ENCODE measurements at places on chromosomes 2 and 18. TPM values are rescaled to one million over a fixed set of nuclear protein-coding genes. Genes with fewer than 3 reads are reported as not detected.

DNA sequence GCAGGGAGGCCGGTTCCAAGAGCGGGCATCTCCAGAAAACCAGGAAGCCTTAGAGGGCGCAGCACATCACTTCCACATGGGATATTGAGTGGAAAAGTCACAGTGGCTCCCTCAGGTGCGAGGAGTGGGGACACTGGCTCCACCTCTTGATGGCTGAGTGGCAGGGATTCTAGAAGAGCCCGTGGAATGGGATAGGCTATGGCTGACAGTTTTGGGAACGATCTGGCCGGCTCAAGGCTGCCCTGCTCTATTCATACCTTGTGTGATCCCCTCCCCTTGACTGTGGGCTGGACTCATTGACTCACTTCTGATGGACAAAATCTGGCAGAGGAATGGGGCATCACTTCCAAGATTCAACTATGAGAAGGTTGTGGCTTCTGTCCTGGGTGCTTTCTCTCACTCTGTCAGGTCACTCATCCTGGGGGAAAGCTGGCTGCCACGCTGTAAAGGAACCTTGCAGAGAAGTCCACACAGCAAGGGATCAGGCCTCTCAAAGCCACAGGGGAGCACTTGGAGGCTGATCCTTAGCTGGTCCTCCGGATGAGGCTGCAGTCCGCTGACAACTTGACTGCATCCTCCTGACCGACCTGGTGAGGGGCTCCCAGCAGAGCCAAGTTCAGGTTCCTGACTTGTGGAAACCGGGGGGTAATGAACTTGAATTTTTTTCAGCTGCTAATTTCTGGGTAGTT lies 46.7 kb upstream of the HS6ST1 start:
- H3K4me3 ChIP-seq: no peak overlapping the region
- DNase-seq: no peak
- H3K4me1 ChIP-seq: no peaks in the 10 kb centered on the region
- no peaks in the 10 kb centered on the region for H3K27me3 ChIP-seq

- H3K27ac ChIP-seq: no peak overlapping the region
- peaks cover 6% of the 10 kb centered on the region for H3K4me1 ChIP-seq
- H3K36me3 ChIP-seq: no peaks in the 10 kb centered on the region
- DNase-seq: no peak
- H3K27me3 ChIP-seq: peaks cover 20% of the 10 kb centered on the region
- H3K4me3 ChIP-seq: no peak overlapping the region
These were observed 97.5 kb downstream of the SH3YL1 start for GRCh38 chr2:166381-166780.

DNA sequence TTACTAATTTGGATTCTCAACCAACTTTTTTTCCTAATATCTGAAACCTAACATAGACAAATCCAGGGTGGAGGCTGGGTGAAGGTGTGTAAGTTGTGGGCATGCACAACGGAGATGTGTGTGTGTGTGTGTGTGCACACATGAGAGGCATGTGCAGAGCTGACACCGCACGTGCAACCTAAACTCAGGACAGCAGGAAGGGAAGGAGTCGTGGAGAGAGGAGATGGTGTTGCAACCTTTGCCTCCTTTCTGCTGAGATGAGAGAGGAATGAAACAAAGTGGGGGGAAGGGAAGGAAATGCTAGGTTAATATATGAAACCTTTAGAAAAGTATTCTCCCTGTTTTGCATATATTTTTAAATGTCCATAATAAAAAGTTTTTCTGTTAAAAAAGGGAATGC lies 64.7 kb downstream of the KCTD1 start:
- H3K27me3 ChIP-seq: no peaks in the 10 kb centered on the region
- no peaks in the 10 kb centered on the region for H3K36me3 ChIP-seq
- no peak overlapping the region for H3K27ac ChIP-seq
- no peak for DNase-seq
- H3K4me1 ChIP-seq: no peaks in the 10 kb centered on the region

CNTNAP5 gene
- total RNA-seq: not detected

HNMT gene
- total RNA-seq: not detected

- no peaks in the 10 kb centered on the region for H3K4me1 ChIP-seq
- H3K36me3 ChIP-seq: no peaks in the 10 kb centered on the region
- H3K27me3 ChIP-seq: peaks cover 11% of the 10 kb centered on the region
- no peak overlapping the region for H3K4me3 ChIP-seq
- H3K27ac ChIP-seq: no peak overlapping the region
- no peak for DNase-seq
These were observed 11.1 kb upstream of the EVA1A start for GRCh38 chr2:75571730-75572430.

- no peak for DNase-seq
- no peaks in the 10 kb centered on the region for H3K27me3 ChIP-seq
- H3K4me1 ChIP-seq: peaks cover 40% of the 10 kb centered on the region
- H3K27ac ChIP-seq: no peak overlapping the region
These were observed 2.1 kb upstream of the RTN4 start for GRCh38 chr2:55052129-55053061.

DNA sequence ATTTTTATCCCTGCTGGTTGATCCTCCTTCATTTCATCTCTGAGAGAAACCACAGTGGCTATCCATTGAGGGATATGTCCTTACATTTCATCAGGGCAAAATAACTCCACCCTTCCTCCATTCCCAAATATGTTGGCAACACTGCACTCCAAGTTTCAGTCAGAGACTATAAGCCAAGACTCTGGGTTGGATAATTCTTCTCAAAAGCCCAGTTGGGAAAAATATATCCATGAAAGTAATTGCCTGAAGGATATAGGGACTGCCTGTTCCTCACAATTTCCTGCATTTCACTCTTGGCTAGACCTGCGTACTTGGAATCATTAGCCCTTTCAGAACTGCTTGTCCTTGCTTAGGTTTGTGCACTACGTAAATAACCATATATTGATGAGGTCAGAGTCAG lies 27.9 kb upstream of the EPB41L3 start:
- no peaks in the 10 kb centered on the region for H3K27me3 ChIP-seq
- DNase-seq: no peak
- H3K27ac ChIP-seq: no peak overlapping the region
- H3K4me1 ChIP-seq: no peaks in the 10 kb centered on the region

- H3K4me1 ChIP-seq: peaks cover 22% of the 10 kb centered on the region
- H3K36me3 ChIP-seq: peaks cover 7% of the 10 kb centered on the region
- no peak for DNase-seq
- H3K4me3 ChIP-seq: no peak overlapping the region
- H3K27me3 ChIP-seq: no peaks in the 10 kb centered on the region
These were observed 5.0 kb downstream of the RBKS start for GRCh38 chr2:27885234-27885633.

- no peak for DNase-seq
- peaks cover 19% of the 10 kb centered on the region for H3K4me1 ChIP-seq
- H3K4me3 ChIP-seq: peak overlapping the region; percentile 59
- no peak overlapping the region for H3K27ac ChIP-seq
These were observed 9.2 kb upstream of the SP9 start for GRCh38 chr2:174325373-174326160.

DNA sequence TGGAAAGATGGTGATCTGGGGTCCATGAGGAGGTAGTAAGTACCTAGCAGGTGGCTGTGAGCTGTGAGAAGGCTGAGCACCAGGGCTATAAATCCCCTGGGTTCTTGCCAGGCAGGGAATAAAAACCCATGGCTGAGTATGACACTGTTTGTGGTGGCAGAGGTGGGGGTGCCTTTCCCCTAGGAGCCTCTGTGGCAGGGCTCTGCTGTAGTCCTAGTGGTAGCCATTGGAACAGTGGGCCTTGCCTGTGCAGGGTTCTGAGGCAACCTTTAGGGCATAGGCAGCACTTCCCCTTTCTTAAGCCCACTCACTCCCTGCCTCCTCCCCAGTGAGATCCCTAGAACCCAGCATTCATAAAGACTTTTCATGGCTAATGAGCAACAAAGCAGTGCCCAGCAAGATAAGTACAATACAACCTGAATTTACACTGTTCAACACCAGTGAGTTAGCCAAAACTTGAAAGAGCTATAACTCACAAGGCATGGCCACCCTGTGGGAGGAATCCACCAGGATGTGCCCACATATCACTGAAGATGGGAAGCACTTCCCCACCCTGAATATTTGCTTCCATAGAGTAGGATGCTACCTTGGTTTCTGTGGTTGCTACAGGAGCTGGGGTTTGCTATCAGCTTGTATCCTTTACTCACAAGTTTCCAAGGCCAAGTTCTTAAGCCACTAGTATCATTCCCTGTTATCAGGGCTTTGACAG lies 100.9 kb upstream of the NEUROD1 start:
- H3K4me1 ChIP-seq: peaks cover 7% of the 10 kb centered on the region
- DNase-seq: no peak
- peaks cover 3% of the 10 kb centered on the region for H3K27me3 ChIP-seq
- H3K27ac ChIP-seq: no peak overlapping the region
- H3K4me3 ChIP-seq: no peak overlapping the region

C1GALT1C1L gene
- not detected for total RNA-seq

GRCh38 chr2:150426315-150426714 lies 61.2 kb downstream of the RND3 start:
- DNase-seq: no peak
- no peaks in the 10 kb centered on the region for H3K4me1 ChIP-seq
- H3K27ac ChIP-seq: no peak overlapping the region
- no peaks in the 10 kb centered on the region for H3K27me3 ChIP-seq
- no peaks in the 10 kb centered on the region for H3K36me3 ChIP-seq
- H3K4me3 ChIP-seq: no peak overlapping the region

DNA sequence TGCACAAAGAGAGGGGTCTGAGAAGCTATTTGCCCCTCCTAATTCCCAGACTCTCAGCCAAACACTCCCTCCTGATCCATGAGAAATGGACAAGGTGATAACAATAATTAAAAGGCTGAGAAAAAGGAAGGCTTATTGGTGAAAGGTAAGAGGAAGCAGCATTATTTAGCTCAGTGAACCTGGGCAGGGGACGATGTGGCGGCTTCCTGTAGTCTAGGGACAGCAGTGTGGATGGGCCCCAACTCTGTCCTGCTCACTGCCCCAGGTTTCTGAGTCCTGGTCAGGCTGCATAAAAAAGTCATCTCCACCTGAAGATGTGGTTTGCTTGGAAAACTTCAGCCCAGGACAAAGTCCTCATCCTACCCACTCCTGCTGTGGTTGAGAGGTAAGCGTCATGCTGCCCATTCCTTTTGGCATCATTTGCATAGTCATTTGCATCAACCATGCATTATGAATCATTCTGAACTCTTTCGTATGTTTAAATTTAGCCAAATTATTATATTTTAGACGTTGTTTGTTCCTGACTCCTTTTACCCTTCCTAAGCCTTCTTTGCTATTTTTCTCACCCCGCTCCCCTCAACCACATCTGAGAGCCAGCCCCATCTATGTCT lies 126.8 kb downstream of the CLIP4 start:
- H3K4me1 ChIP-seq: no peaks in the 10 kb centered on the region
- DNase-seq: no peak
- H3K27ac ChIP-seq: no peak overlapping the region
- peaks cover 5% of the 10 kb centered on the region for H3K27me3 ChIP-seq

DNA sequence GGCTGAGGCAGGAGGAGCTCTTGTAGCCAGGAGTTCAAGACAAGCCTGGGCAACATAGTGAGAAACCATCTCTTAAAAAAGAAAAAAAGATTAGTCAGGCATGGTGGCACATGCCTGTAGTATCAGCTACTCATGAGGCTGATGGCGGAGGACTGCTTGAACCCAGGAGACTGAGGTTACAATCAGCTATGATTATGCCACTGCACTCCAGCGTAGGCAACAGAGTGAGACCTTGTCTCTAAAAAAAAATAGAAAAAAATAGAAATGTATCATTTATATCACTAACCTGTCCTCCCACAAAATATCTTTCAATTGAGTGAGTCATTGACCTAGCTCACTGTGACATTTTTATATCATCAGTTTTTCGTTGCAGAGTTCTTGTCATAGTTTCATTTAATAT lies 152.5 kb downstream of the DTNA start:
- no peak overlapping the region for H3K27ac ChIP-seq
- H3K4me1 ChIP-seq: peaks cover 12% of the 10 kb centered on the region
- peaks cover 2% of the 10 kb centered on the region for H3K36me3 ChIP-seq
- H3K4me3 ChIP-seq: no peak overlapping the region
- peaks cover 38% of the 10 kb centered on the region for H3K27me3 ChIP-seq

DNA sequence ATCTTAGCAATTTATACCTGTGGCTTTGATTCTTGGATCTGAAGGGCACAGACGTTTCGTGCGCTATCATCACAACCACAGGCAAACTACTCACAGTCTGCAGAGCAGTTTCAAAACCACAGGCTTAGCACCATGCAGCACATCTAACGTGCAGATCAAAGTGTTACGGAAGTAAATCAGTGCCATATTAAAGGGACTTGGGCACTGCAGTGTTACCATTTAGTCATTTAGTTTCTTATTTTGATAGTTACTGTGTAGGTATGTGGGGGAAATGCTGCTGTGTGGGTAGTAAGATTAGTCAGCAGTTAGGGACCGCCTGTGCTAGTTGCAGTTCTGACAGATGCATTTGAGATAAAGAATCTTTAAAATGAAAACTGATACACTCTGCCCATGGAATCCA lies 384.0 kb downstream of the NBAS start:
- H3K4me3 ChIP-seq: peak overlapping the region; percentile 14
- peak overlapping the region; percentile 58 for H3K27ac ChIP-seq
- peaks cover 54% of the 10 kb centered on the region for H3K4me1 ChIP-seq
- H3K27me3 ChIP-seq: no peaks in the 10 kb centered on the region
- peak; percentile 82 for DNase-seq

SULT1C2 gene
- not detected for total RNA-seq

DNA sequence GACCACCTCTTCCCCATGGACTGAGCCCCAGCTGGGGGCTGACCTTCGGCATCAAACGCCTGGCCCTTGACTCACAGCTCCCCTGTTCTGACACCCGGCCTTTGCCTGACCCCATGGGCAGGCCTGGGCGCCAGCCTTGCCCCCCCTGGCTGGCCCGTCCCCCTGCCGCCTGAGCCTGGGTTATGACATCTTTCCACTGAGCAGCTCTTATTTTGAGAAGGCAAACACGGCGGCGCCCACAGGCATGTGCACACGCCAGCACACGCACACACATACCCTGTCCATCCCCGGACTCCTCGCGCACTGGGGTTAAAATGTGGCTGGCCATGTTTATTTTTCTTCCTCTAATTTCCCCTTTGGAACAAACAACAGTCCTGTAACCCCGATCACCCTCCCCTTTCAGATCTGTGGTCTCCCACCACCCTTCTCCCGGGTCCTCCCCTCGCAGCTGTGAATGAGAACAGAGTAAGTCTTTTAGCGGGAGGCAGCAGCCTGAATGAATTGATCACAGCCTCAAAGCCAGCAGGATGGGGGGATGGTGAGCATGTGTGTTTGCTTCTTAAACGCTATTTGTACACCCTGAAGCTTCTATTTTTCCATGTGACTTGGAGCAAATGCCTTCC lies 11.8 kb upstream of the ATOH8 start:
- DNase-seq: no peak
- H3K36me3 ChIP-seq: no peaks in the 10 kb centered on the region
- H3K4me1 ChIP-seq: no peaks in the 10 kb centered on the region
- H3K27ac ChIP-seq: no peak overlapping the region
- peaks cover 86% of the 10 kb centered on the region for H3K27me3 ChIP-seq

GRCh38 chr2:86764661-86765309 lies 25.9 kb downstream of the CD8A start:
- H3K27me3 ChIP-seq: no peaks in the 10 kb centered on the region
- H3K4me1 ChIP-seq: peaks cover 9% of the 10 kb centered on the region
- no peak for DNase-seq
- H3K27ac ChIP-seq: no peak overlapping the region

DNA sequence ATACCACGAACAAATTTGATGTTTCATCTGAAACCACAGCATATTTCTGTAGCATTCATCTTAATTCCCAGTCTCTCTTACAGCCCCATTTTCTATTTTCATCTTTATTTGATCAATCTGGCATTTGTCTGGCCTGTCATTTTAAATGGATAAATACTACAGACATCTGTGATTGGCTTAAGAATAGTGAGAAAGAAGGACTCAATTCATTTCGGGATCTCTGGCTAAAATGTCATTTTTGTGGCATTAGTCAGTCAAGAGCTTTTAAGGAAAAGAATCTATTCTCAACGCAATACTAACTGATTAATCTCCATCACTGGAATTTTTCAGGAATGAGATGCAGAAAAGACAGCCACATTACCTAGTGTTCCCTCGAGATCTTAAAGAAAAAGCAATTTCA lies 585.9 kb downstream of the IRS1 start:
- no peaks in the 10 kb centered on the region for H3K4me1 ChIP-seq
- no peaks in the 10 kb centered on the region for H3K36me3 ChIP-seq

TMBIM1 gene
- total RNA-seq: 105 TPM
